Right renal cortex interstitium (tissue), 3 donors: ENCODE measurements at places on chromosomes 2 and 18.

DNA sequence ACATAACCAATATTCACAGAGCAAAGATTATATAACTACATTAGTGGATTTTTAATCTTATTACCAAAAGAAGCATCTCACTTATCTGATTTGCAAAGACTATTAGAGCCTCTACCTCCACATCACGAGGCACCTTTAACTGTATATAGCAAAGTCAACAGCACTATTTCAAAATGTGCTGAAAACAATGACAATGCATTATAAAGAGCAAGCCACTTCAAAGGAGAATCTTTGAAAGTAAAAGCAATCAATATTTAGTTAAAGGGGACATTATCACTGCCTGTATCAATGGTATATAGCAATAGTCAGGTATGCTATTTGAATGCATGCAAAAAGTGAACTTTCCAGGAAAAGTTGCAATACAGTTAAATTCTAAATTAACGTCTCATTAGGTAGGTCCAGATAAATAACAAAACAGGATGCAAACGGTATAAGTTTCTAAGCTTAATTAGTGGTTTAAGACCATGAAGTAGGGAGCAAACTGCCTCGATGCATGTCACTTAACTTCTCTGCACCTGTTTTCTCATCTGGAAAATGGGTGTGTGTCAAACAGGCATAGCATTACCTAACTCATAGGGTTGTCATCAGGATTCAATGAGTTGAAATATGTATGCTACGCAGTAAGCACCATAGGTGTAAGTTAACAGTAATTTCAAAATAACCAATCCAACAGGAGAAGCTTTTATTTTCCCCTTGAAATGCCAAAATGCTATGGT is 31.6 kb downstream of the ATL2 start:
- DNase-seq: no peak

- no peak for DNase-seq
Observed at GRCh38 chr2:236176417-236176816, 8.2 kb upstream of the GBX2 start.

DNA sequence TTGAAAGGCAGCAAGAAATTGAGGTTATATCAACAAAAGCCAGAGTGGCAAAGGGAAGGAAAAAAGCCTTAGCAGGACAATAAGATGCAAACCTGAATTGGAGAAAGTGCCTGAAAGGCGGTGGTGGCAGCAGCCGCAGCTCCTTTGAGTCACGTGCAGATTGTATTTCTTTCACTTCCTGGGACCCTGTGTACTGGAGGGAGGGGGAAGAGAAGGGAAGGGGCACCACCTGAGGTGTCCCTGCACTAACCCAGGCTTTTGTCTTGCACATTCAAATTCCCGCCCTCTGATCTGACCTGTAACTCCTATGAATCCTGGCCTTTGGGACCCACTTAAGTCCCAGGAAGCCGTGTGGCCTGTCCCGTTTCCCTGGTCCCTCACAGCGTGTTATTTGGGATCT is 326.1 kb upstream of the SKOR2 start:
- DNase-seq: no peak

GRCh38 chr2:19772981-19773380 is 128.8 kb downstream of the TTC32 start:
- no peak for DNase-seq

GRCh38 chr18:51655327-51655698 is 457.8 kb upstream of the MEX3C start:
- no peak for DNase-seq

GRCh38 chr18:48543228-48543627 is 4.4 kb downstream of the CTIF start:
- no peak for DNase-seq
